ENCODE measurements at places on chromosomes 16 and 17.

- DNase-seq, result peak; percentile 28
These were observed 111.4 kb downstream of the UTP18 start for GRCh38 chr17:51371732-51372151.

GRCh38 chr17:38867179-38867967 is 2.5 kb upstream of the LASP1 start:
- DNase-seq, result no peak

GRCh38 chr17:77884019-77884418 is 74.5 kb upstream of the TNRC6C start:
- no peak for DNase-seq

- DNase-seq, result no peak
These were observed 240.9 kb downstream of the CDH11 start for GRCh38 chr16:64880994-64881393.

DNA sequence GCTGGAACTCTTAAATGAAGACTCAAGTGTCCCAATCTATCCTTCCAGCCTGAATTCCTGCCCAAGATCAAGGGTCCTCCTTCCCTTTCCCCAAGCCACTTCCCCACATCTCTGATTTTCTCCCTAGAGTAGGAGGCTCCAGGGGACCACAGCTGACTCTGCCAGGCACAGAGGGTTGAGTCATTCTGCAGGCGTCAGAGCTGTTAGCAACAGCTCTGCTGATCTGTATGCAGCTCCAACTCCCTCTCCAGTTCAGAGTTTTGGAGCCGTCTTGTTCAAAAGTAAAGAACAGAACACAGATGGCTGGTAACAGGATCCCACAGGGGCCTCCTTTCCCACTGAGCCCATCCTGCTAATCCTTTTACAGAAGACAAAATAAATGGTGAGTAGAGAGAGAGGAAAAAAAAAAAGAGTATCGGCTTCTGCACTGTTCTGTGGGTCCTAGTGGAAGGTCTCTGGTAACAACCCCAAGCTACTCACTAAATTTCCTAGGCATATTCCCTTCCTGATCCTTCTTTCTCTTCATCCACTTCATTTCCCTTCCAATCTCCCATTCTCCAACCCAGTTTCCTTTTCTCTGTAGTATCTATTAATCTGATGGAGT is 13.4 kb upstream of the TAOK1 start:
- DNase-seq, result no peak

- DNase-seq, result no peak
These were observed 1.9 kb downstream of the PPP4C start for GRCh38 chr16:30077656-30078055.

DNA sequence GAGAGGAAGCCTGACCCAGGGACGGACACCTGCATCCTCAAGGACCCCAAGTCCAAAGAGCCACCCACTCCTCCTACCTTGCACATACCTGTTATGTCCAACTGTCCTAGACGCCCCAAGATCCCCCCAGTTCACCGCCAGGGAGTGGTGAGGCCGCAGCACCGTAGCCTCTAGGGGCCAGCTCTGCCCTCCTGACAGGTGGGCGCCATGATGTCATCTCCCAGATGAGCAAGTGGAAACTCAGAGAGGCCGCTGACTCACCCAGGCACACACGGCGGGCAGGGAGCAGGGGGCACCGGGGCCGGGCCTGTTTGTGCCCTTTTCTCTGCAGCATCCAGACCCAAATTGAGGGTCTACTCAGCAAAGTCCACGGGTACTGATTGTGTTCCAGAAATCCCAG is 4.8 kb upstream of the ZNF469 start:
- DNase-seq, result no peak

GRCh38 chr17:7308625-7309433 is 1.4 kb downstream of the EIF5A start:
- DNase-seq, result no peak

GRCh38 chr17:73949903-73950592 is 253.4 kb upstream of the RPL38 start:
- no peak for DNase-seq

DNA sequence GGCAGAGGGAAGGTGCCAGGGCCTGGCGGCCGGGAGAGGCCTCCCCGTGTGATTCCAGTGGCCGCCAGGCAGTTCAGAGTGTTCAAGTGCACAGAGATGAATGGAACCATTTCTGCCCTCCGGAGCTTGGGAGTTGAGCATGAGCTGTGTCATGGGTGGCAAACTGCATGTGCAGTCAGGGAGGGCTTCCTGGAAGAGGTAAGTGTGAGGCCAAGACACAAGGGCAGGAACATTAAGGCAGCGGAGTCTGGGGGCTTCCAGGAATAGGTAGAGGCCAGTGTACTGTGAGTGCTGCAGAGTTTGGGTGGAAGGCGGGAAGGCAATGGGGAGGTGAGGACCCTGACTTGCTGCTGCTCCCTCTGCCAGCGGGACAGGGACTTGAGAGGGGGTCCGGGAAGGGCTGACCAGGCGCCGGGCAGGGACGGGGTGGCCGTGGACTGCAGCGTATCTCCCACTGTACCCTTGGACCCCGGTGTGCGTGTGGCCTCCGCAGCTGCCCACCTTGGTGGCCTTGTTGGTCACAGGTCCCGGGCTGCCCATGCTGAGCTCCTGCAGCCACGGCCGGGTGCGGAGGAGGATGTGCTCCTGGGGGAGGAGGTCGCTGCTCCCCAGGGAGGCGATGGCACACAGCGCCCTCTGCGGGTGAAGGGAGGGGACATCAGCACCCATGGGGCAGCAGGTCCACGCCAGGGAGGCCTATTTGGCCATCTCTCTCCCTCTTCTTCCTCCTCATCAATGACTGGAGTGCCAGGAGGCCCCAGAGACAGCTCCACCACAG is 7.5 kb upstream of the CEP131 start:
- no peak for DNase-seq

DNA sequence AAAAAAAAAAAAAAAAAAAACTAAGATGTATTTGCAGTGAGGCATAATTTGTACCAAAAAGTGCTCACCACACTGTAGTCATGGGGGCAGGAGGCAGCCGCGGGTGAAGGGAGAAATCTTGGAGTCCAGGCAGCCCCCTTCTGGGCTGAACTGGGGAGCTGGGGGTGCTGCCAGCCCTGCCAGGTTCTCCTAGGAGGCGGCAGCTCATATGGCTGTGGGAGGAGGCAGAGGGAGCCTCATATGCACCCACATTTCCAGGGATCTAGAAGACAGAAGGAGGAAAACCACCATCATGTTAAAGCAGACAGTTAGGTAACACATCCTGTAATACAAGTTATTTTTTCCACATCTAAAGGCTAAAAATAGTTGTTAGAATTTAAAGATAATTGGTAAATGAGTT is 16.3 kb downstream of the MAPT start:
- no peak for DNase-seq

Data from Panc1 (cell line).